ENCODE measurements at places on chromosomes 16 and 17. TPM values are rescaled to one million over a fixed set of nuclear protein-coding genes. Genes with fewer than 3 reads are reported as not detected.

The IGF2BP1 gene
- 109 TPM for total RNA-seq

The HSD17B1 gene
- total RNA-seq, result 5.4 TPM

The PDPR gene
- 26.9 TPM for total RNA-seq

The ALOX12 gene
- total RNA-seq, result not detected

The ABCC12 gene
- total RNA-seq, result not detected

The GAST gene
- total RNA-seq, result not detected

The HASPIN gene
- total RNA-seq, result 10.6 TPM

The UTS2R gene
- total RNA-seq, result 0.39 TPM

The ADAM11 gene
- total RNA-seq, result 3.5 TPM

The TPSD1 gene
- total RNA-seq, result 0.26 TPM

The G6PC1 gene
- total RNA-seq, result 0.08 TPM

The ZNF174 gene
- 14.4 TPM for total RNA-seq

The DHRS7C gene
- total RNA-seq, result not detected

The SLC6A4 gene
- not detected for total RNA-seq

The SRR gene
- total RNA-seq, result 11.8 TPM

The PDPK1 gene
- 43.2 TPM for total RNA-seq

The DBNDD1 gene
- total RNA-seq, result 32.3 TPM

The TXNL4B gene
- 7.7 TPM for total RNA-seq

The CDC6 gene
- total RNA-seq, result 66.3 TPM

The KCNG4 gene
- not detected for total RNA-seq

The ANKFN1 gene
- total RNA-seq, result not detected

The RAC3 gene
- 39.4 TPM for total RNA-seq

The ELP5 gene
- 89.5 TPM for total RNA-seq

The CCL7 gene
- 0.31 TPM for total RNA-seq

The PTX4 gene
- not detected for total RNA-seq

The KRT33B gene
- not detected for total RNA-seq

The PYDC1 gene
- not detected for total RNA-seq

The CLUH gene
- 119 TPM for total RNA-seq

The EVPL gene
- 36.4 TPM for total RNA-seq

The NPIPB13 gene
- 19.8 TPM for total RNA-seq

The TMC8 gene
- total RNA-seq, result 1.4 TPM

The ABCC3 gene
- 128 TPM for total RNA-seq

The GPR142 gene
- not detected for total RNA-seq

The KCNH4 gene
- 1.5 TPM for total RNA-seq

The TM4SF5 gene
- total RNA-seq, result not detected

All from Panc1 (cell line).